ENCODE measurements at places on chromosomes 2 and 18. TPM values are rescaled to one million over a fixed set of nuclear protein-coding genes. Genes with fewer than 3 reads are reported as not detected.

Gene RAMP1
- total RNA-seq = 18.0 TPM

Gene ZNF516
- total RNA-seq = 17.9 TPM

Gene BARD1
- 5.6 TPM for total RNA-seq

Gene IL36B
- not detected for total RNA-seq

Gene WDR54
- total RNA-seq = 23.5 TPM

Gene TPO
- not detected for total RNA-seq

Gene XPO1
- 68.8 TPM for total RNA-seq

Gene SNX17
- total RNA-seq = 146 TPM

Gene C2orf74
- 9.7 TPM for total RNA-seq

Gene CACNB4
- 0.93 TPM for total RNA-seq

Gene IL36G
- total RNA-seq = not detected

Gene TSGA10
- 1.1 TPM for total RNA-seq

Gene GMPPA
- 70.1 TPM for total RNA-seq

Gene HOXD3
- total RNA-seq = 0.82 TPM

Gene BCL11A
- total RNA-seq = 1.3 TPM

Gene NDUFS1
- 45.9 TPM for total RNA-seq

Gene ZNF519
- total RNA-seq = 0.47 TPM

Gene ARMC9
- total RNA-seq = 21.1 TPM

Gene GALNT5
- 1.7 TPM for total RNA-seq

Gene SLC9A4
- not detected for total RNA-seq

Gene OR6B2
- not detected for total RNA-seq

Gene HAAO
- total RNA-seq = 0.70 TPM

Gene GNLY
- not detected for total RNA-seq

Gene PLB1
- total RNA-seq = 0.23 TPM

Gene FSIP2
- under 0.01 TPM for total RNA-seq
